ENCODE measurements at places on chromosomes 5 and 9.

- DNase-seq = no peak
These were observed 453.9 kb downstream of the TUSC1 start for GRCh38 chr9:25224309-25224708.

GRCh38 chr9:116791326-116791725 lies 104.2 kb downstream of the TRIM32 start:
- DNase-seq = no peak

GRCh38 chr5:61603211-61603908 lies 271.3 kb downstream of the ZSWIM6 start:
- no peak for DNase-seq

GRCh38 chr5:95048628-95049027 lies 236.3 kb downstream of the MCTP1 start:
- DNase-seq = no peak

DNA sequence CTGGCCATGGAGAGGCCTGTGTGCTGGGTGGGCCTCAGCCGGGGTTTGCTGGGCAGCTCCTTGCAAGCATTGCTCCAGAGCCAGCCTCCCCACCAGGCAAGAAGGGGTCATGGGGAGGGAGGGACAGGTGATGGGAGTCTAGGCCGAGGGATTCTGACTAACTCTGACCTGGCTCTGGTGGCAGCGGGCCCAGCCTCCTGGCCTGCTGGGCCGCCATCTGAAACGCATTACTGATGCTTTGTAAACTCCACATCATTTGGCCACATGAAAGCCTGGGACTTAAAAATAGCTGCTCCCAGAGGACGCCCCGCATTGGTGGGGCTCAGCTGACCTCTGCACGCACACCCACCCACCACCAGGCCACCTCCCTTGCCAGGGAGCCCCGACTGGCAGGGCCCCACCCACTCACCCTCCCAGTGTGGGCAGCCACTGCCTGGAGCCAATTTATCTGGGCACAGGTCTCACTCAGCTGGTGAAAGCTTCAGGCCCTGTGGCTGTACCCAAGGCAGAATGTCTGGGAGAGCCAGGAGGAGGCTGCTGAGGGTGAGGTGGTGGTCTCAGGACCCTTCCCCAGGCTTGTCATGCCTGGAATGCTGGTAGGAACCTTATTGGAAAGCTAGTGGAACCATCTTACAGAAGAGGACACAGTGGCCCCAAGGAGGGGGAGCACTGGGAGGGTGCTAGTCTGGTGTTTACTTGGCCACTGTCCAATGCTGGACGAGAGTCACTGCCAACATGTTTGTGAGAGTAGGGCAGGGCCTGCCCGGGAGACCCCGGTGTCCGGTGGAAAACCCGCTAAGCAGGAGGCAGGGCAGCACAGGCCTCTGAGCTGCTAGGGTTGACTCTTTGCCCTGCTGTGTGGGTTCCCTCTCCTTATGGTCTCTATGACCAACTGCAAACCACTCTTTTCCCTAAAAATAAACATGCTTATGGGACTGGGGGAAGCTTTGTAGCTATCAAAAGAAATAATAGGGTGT lies 10.8 kb downstream of the TCF7 start:
- peak; percentile 96 for DNase-seq

- DNase-seq = no peak
These were observed 87.9 kb downstream of the MRPS27 start for GRCh38 chr5:72231991-72232703.

DNA sequence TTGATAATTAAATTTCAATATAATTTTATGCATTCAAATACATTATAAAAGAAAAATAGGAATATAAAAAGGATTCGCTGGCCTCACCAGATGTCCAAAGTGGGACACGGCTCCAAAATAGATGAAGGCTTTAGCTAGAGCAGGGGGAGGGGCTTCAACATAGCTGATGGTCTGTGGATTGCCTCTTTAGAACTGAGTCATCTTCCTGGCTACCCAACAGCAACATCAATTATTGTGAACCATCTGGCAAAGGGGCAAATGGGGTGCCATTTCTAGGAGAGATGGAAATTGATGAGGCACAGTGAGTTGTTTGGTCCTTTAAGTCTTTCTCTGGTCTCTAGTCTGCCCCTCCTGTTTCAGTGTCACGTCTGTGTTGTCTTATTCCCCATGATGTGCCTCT lies 44.2 kb upstream of the CD180 start:
- DNase-seq = no peak

DNA sequence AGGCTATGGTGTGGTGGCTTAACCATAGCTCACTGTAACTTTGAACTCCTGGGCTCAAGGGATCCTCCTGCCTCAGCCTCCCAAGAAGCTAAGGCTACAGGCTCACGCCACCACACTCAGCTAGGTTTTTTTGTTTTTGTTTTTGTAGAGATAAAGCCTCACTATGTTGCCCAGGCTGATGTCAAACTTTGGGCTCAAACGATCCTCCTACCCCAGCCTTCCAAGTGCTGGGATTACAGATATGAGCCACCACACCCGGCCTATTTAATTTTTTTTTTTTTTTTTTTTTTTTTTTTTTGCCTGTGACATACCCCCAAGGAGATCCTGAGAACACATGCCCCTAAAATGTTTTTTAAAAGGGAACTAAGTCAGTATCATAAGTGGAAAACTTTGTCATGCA lies 10.4 kb downstream of the FUBP3 start:
- no peak for DNase-seq

GRCh38 chr9:78261403-78262001 lies 25.6 kb downstream of the CEP78 start:
- peak; percentile 34 for DNase-seq

DNA sequence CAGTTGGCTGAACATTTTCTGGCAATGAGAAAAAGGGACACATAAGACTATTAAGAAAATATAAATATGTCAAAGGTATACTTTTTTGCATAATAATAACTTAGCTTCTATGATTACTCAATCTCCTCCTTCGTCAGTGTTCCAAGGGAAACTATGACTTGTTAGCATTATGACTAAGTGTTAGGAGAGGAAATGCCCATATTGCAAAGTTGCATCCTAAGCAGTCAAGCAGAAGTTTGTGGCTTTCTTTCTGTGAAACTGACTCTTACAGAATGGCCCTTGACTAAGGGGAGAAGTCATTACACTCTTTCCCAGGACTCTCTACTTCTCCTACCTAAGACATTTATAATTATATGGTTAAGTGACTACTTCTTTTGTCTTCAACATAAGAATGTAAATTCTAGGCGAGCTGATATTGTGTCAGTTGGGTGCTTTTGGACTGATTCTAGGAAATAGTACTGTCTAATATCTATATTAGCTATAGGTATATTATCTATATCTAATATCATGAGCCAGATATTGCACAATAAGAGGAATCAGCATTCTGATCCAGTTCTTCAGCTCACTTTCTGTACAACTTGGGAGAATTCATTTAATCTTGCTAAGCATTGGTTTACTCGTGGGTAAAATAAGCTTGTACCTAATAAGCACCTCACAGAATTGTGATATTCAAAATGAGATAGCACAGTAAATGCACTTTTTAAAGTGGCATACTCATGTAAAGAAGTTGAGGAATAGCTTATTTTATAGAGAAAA lies 16.4 kb upstream of the SPINK6 start:
- DNase-seq = peak; percentile 83

DNA sequence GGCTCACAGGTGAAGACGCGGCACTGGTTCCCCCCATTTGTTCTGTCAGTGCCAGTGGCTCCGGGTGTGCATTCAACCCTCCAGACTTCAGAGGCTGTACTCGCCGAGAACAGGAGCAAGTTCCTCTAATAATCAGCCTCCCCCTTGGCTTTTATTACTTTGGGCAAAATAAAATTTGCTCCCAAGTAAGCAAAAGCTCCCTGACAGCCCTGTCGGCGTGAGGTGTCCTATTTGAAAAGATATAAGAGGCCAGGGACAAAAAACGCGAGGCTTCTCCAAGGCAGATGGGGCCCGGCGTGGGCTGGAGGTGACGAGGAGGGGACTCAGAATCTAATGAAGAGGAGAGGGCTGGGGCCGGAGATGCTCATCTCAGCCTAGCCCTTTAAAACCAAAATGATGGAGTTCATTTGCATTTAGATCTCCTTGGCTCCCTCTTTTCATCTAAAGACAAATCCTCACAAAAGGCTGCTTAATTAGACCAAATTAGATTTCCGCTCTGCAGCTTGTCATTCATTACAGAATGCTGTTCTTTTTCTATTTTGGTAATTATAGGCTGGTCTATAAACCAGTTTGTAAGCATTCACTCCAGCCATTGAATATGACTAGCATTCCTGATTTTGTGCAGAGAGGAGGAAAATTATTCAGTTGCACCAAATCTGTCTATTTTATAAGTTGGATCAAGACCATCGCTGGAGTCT lies 68.5 kb downstream of the CFAP77 start:
- DNase-seq = no peak

GRCh38 chr9:71830929-71831328 lies 62.6 kb upstream of the CEMIP2 start:
- DNase-seq = no peak

- DNase-seq = no peak
These were observed 99.9 kb downstream of the HCN1 start for GRCh38 chr5:45596320-45596719.

DNA sequence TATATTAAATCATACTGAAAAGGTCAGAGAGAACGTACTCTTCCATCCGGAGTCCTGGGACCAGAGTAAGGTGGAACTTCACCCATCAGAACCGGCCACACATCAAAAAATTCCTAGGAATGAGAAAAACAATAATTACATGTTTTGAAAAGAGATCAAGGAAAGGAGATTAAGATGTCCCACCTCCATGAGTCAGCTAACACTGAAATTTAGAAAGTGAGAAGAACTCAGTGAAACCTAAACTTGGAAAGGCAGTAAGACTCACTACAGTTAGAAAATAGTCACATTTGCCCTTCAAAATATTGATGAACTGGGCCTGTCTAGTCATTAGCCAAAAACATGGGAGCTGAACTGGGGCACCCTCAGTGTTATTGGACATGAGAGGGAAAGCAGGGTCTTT lies 23.0 kb downstream of the PDE6A start:
- DNase-seq = no peak

Measured in astrocyte of the cerebellum (primary cell).